ENCODE measurements at places on chromosomes 3 and 15. TPM values are rescaled to one million over a fixed set of nuclear protein-coding genes. Genes with fewer than 3 reads are reported as not detected.

- no peak for DNase-seq
Measured at GRCh38 chr15:88707771-88708654, 69.2 kb downstream of the ISG20 start.

- DNase-seq: no peak
Measured at GRCh38 chr3:123055352-123055751, 11.5 kb upstream of the PDIA5 start.

GRCh38 chr3:127171320-127171719, 21.6 kb upstream of the PRR23E start:
- DNase-seq: no peak

DNA sequence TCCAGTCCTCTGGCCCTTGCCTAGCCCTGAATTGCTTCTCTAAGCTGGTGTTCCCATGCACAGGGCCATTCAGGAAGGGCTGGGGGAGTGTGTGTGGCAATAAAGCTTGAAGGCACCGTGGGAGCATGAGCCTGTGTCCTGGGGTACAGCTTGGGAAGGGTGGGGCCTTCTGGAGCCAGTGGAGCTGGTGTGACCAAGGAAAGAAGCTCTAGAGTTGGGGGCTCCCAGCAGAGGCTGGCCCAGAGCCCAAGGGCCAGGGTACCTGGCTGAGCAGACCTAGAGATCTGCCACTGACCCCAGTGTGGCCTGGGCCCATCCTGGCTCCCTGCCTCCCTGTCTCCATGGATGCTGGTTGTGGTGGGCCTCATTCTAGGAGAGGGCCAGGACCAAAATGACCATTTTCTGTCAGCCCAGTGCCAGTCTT, 8.1 kb downstream of the ABTB1 start:
- no peak for DNase-seq

DNA sequence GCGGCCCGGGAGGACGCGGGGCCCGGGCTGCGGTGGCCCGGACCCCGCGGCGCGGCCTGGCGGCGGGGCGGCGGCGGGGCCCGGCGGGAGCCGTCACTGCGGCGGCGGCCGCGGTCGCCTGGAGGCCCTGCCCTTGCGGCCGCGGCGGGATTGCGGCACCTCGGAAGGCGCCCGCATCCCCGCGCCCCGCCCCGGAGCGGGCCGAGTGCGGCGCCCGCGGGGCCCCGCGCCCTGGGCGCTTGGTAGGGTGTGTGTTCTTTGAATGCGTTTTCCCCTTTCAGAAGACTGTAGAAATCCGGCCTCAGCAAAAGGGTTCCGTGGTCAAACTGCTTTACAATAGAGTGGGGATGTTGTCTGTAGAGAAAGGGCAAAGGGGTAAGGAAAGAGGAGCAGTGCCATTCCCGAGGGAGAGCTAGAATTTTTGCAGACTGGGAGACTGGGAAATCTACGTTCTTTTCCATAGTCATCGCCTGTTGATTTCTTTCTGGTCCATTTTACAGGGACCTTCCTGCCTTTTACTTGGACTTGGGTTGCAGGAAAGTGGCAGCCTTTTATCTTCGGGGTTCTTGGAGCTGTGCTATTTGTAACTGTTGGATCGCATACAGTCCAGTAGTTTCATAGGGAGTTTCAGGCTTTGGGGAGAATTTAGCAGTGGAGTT, 630 bp downstream of the SNRK start:
- no peak for DNase-seq

The CCDC9B gene
- polyA plus RNA-seq: 4.0 TPM

The LMLN gene
- polyA plus RNA-seq: 6.4 TPM

Data from left renal cortex interstitium (tissue), 4 donors.